HL-60 (cell line): ENCODE measurements at places on chromosomes 2 and 18.

DNA sequence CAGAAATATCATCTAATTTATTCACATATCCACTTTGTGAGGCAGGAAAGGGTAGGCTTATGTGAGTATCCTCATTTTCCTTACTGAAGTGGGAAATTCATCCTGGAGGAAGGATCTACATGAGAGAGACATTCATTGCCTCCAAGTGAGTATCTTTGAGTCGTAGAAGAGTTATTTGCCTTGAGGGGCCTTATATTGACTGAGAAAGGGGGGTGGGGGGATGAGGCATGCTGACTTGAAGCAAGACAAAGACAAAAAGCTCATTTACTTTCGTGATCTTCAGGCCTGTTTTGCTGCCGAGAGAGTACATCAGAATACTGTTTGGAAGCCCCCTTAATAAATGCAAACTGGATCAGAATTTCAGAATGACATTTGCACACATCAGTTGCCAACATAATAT, 17.6 kb upstream of the NEDD4L start:
- no peak for DNase-seq

GRCh38 chr2:54666634-54667265, 56.7 kb upstream of the EML6 start:
- no peak for DNase-seq

DNA sequence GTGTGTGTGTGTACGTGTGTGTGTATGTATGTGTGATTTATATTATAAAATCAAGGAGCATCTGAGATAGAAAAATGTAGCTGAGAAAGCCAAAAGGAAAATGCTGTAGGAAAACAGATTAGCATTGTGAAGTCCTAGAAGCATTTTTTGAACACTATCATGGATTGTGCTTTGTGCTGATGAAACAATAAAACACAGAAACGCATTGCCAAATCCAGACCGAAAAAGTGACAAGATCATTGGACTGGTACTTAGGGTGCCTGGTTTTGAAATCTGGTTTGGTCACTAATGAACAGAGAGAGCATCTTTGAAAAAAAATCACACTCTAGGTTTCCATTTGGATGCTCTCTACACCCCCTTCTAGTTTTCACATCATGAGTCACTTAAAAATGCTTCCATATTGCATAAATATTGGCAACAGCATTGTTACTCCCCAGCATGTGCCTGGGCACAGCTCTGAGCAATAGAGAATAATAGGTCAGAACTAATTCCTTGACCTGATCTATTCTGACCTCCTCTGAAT, 214.6 kb upstream of the LRRTM1 start:
- no peak for DNase-seq

- DNase-seq = no peak
Measured at GRCh38 chr18:59950215-59950944, 50.6 kb downstream of the PMAIP1 start.

GRCh38 chr2:146734042-146734820, 1110.6 kb upstream of the ACVR2A start:
- DNase-seq = peak; percentile 29

DNA sequence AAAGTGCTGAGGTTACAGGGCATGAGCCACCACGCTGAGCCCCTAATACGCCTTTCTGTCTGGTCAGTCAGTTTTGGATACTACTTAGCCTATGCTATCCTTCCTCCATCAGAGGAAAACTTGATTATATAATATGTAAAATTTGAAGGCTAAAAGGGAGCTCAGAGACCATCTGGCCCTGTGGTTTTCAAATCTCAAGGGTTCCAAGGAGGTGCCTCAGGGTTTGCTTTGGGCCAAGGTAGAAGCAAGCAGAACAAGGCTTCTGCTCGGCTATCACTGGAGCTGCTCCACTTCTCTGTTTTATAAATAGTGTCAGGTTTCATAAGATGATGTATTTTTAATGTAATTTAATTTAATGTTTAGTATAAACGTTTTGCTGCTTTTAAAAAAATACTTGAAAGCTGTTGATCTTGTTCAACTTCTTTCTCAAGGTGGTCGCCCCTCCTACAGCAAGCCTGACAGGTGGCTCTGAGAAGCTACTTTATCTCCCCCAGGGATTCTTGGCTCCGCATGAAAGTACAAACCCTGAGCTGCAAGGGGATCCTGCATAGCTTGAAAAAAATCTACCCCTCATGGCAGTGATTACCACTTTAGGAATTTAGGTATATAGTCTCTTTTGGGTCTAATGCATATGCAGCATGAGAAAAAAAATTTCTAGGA, 290.3 kb downstream of the CNTNAP5 start:
- DNase-seq = no peak

DNA sequence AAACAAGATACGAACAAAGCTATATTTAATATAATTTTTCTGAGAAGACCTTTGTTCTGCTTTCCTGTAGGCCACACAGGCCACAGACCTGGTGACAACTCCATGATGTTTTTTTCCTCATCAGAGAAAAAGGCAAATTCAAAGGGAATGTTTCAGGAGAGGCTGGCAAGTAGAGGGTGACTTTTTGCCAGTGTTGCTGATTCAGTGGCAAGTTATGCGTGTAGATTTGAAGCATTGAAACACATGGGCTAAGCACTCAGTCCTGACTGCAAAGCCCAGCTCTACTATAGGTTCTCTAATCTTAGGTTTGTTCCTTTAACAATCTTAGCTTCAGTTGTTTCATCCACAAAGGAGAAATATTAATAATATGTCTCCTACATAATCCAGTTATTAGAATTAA, 499.8 kb downstream of the SUCLG1 start:
- no peak for DNase-seq

DNA sequence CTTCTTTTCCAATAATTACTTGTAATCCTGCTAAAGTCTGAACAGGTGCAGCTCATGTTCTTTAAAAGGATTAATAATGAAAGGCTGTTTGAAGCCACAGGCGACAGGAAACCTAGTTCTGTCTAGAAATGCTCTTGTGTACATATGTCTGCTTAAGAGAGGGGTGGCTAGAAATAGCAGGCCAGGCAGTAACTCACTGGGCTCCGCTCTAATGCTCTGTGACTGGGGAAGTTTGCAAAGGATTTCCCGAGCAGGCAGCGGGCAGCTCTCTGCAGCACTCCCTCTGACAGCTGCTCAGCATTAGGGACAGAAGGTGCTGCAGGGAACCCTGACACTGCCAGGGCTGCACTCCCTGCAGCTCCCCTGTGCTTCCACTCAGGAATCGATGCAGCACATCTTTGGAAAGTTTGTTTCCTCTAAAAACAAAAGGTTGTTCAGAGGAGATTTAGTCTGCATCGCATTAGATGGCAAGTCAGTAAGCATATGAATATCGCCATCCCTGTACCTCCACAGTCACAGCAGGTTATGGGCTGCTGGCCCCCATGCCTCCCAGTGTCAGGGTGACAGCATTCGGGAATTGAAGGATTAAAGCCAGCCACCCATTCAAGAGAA, 33.1 kb upstream of the TTC39C start:
- DNase-seq = no peak

GRCh38 chr2:80040226-80040625, 264.3 kb downstream of the LRRTM1 start:
- no peak for DNase-seq

- DNase-seq = peak; percentile 9
Measured at GRCh38 chr2:120949027-120949956, 213.6 kb downstream of the GLI2 start.

DNA sequence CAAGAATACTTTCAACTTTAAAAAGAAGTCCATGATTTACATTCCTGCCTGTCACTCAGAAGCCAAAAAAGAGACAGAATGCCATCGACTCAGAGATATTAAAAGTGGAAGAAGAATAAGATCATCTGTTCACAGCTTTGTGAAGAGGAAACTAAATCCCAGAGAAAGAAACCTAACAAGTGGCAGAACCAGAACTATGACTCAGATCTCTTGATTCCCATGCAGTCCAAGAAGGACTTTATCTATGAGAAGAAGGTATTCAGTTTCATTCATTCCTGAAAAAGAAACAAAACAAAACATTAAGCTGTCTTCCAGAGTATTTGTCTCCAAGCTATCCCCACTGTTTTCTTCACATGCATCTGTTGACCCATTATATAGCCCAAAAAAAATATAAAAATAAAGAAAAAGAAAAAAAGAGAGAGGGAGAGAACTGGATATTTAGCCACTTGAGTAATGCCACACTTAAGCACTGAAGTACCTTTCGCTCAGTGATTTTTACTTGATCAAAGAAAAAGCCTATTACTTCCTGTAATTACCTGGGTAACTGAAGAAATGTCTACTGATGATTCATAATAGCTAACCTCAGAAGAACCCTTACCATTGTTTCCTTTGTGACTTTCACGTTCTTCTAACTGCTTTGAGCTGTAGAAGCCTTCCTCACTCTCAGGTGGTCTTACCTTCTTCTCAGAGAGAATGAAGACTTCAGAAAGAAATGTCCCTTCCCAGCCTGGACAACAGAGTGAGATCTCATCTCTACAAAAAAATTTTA, 17.7 kb upstream of the AKAIN1 start:
- DNase-seq = no peak

- no peak for DNase-seq
Measured at GRCh38 chr2:85215081-85215447, 81.9 kb downstream of the TCF7L1 start.

GRCh38 chr2:207077266-207077665, 88.5 kb downstream of the KLF7 start:
- no peak for DNase-seq

- DNase-seq = no peak
Measured at GRCh38 chr2:202114795-202115194, 41.7 kb downstream of the KIAA2012 start.

- no peak for DNase-seq
Measured at GRCh38 chr2:54052825-54053718, 62.3 kb upstream of the ACYP2 start.

DNA sequence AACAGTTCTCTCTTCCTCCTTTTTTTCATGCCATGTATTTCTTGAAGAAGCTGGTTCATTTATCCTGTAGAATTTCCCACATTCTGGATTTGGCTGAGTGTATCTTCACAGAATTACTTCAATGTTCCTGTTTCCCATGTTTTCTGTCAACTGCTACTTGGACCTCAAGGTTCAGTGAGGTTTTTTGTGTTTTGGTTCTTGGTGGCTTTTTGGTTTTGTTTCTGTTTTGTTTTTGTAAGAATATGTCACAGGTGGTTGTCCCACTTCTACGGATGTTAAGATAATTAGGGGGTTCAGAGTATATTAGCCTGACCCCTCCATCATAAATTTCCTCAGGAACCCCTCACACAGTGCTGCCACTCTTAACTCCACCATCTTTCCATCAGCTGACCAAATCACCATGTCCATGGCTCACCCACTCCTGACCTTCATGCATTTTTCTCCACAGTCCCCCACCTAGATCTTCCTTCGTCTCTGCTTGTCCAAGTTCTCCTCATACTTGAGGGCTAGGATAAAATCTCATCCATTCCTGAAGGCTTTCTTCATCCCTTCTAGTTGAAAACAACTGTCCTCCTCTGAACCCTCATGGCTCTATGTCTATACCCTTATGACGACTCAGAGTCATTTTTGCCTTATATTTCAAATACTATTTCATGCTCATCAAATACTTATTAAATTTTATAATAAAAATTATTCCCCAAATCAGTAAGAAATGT, 40.4 kb downstream of the PLEKHM3 start:
- DNase-seq = no peak

GRCh38 chr18:72174972-72175649, 369.0 kb downstream of the CBLN2 start:
- no peak for DNase-seq

- DNase-seq = no peak
Measured at GRCh38 chr18:23968638-23969604, 45.6 kb upstream of the TTC39C start.

DNA sequence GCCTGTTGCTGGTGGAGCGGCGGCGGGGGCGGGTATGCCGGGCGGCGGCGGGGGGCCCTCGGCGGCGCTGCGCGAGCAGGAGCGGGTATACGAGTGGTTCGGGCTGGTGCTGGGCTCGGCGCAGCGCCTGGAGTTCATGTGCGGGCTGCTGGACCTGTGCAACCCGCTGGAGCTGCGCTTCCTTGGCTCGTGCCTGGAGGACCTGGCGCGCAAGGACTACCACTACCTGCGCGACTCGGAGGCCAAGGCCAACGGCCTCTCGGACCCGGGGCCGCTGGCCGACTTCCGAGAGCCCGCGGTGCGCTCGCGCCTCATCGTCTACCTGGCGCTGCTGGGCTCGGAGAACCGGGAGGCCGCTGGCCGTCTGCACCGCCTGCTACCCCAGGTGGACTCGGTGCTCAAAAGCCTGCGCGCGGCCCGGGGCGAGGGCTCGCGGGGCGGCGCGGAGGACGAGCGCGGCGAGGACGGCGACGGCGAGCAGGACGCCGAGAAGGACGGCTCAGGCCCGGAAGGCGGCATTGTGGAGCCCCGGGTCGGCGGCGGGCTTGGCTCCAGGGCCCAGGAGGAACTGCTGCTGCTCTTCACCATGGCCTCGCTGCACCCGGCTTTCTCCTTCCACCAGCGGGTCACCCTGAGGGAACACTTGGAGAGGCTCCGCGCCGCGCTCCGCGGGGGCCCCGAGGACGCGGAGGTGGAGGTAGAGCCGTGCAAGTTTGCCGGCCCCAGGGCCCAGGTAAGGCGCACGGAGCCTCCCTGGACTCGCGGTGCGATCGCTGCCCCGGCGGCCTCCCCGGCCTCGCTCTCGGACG, 1.0 kb downstream of the ZCCHC2 start:
- DNase-seq = peak; percentile 58

DNA sequence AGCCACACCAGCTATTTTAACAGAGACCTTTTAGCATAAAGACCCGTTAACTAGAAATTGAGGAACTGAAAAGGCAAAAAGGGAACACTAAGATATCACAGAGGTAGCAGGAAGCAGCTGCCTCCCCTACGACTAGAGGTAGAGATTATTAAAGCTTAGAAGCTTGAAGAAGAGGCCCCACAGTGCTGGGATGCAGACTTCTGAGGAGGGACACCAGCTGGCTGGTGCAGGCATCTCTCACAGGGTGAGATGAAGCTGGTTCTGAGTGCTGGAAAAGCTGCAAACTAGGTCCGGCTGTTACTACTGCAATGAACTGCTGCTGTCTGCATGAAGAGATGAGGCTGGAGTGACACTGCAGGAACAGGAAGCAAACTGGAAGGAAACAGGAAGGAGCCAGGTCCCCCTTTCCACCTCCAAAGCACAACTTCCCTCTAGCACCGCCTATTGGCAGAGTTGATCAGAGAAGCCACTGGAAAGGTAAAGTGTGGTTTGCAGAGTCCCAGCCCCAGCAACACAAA, 61.2 kb upstream of the MRPS9 start:
- peak; percentile 83 for DNase-seq

GRCh38 chr2:242058116-242058680, 188.7 kb downstream of the RTP5 start:
- DNase-seq = no peak

GRCh38 chr2:187842978-187843847, 289.0 kb upstream of the TFPI start:
- DNase-seq = no peak
